Activated B cell treated with CpG ODN at 0.5 μM for 24 hours (primary cell): ENCODE measurements at places on chromosomes 12 and 14.

DNA sequence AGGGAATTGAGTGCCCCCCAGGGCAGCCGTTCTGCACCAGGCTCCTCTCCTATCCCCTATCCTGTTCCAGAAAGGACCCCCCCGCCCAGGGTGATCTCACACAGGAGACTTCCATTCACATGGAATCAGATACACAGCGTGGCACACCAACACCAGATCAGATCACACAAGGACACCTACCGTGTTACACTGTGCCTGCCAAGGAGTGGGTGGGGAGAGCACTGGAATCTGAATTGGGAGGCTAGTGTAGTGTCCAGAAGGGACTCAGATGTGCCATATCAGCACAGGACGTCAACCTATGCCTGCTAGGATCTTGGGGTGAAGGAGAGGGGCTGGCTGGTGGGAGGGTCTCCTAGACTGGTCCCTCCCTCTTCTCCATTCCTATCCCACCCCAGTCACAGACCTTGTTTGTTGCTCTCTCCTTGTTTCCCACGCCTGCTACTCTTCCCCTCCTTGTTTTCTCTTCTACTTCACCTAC, 2.3 kb downstream of the PTMS start:
- DNase-seq, result no peak

- DNase-seq, result no peak
Measured at GRCh38 chr12:105365231-105365630, 34.7 kb downstream of the C12orf75 start.

DNA sequence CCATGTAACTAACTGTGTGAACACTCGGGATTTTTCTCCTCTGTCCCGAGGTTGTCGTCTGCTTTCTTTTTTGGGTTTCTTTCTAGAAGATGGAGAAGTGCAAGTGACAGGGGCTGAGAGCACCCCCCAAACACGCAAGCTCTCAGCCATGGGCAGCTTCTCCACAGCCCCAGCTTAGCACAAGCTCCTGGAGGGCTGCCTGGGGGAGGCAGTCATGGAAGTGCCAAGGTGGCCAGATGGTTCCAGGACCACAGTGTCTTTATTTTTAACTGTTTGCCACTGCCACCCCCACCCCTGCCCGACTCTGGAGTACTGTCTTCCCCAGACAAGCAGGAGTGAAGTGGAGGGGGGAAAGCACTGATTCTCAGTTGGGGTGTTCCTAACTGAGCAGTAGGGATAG, 58.2 kb downstream of the ST8SIA1 start:
- no peak for DNase-seq

GRCh38 chr12:64745259-64745807, 13.9 kb downstream of the GNS start:
- DNase-seq, result no peak

GRCh38 chr12:29241821-29242591, 92.9 kb downstream of the FAR2 start:
- DNase-seq, result no peak

GRCh38 chr12:127729381-127729780, 537.6 kb upstream of the TMEM132C start:
- no peak for DNase-seq

DNA sequence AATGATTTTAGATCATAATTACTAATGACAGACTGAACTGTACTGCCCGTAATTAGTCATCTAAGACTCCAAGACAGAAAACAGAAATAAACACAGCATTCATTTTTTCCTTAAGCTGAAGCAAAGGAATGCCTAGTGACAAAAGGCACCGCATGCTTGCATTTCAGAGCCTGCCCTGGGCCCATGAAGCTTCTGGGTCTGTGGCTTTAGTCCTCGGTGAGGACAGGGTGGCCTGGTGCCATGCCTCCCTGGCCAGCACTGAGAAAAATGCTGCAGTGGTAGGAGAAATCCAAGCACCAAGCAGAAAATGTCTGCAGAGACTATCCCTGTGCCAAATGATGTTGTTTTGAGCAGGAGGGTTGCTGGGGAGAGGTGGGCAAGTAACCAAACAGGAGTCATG, 171.6 kb downstream of the CALM1 start:
- no peak for DNase-seq

GRCh38 chr12:56894698-56895368, 39.4 kb downstream of the SDR9C7 start:
- DNase-seq, result no peak

DNA sequence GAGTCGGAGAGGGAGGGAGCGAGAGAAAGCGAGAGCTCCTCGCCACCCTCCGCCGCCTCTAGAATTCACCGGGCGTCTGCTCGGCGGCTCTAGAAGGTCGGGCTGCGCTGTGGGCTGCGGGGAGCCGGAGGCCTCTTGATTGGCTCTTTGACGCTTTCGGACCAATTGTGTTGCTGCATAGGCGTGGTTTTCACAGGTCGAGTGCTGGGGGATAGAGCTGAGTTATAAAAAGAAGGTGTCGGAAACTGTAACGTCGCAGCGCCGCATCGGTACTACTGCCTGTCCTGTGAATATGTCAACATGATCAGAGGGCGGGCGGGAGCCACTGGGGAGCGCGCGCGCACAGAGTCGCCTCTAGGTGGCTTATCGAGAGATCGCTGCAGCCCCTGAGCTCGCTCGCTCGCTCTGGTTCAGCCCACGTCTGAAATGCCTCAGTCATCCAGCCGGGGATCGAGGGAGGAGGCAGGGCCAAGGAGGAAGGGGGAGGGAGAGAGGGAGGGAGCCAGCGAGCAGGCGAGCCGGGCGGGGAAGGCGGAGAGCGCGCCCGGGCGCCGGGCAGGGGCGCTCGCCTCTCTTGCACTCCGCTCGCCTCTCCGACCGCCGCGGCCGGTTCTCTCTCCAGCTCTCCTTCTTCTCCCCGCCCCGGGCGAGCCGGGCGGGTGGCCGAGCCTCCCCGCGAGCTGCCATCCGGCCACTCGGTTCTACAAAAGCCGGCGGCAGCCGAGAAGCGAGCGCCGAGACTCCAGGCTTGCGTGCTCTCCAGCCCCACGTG, at the start of gene TBX3:
TSS of gene TBX3 (minus strand) at position 78 of the 772 bp plus-strand sequence. CDS start 975 bp downstream, outside the sequence.
- no peak for DNase-seq

- DNase-seq, result no peak
Measured at GRCh38 chr14:35637269-35637668, 103.3 kb downstream of the INSM2 start.

DNA sequence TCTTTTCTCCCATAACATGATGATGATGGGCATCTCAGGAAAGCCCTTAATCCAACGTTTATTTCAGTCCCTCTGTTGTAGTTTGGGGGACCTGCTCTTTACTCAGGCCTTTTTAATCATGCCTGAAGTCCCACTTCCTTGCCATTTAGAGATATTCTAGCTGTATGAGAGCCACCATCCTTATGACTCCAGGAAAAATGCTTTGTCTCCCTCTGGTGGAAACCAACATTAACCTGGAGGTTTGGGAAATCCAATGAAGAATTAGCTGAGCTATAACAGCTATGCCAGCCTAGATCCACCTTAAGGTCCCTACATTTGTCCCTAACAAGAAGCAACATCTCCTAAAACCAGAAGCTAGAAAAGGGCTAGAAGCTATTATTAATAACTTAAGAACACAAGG, 1399.1 kb downstream of the LRFN5 start:
- no peak for DNase-seq

GRCh38 chr12:127145929-127146789, 1120.8 kb upstream of the TMEM132C start:
- DNase-seq, result no peak

DNA sequence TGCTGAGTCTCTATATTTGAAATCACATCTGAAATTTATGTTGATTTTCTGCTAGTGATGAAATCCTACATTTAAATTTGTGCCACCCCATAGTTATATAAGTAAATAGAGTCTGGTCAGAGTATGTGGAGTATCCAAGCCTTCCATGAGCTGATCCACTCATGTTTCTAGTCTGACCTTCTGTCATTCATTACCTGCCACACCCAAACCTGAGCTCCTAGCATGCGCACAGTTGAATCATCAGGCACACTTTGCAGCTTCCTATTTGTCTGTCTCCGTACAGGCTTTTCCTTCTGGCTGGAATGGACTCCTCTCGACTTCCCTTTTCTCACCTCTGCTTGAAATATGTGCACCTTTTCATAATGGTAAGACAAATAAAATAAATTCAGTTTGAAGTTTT, 45.3 kb upstream of the LRIG3 start:
- no peak for DNase-seq

- DNase-seq, result no peak
Measured at GRCh38 chr14:30641207-30641606, 19.1 kb downstream of the SCFD1 start.

GRCh38 chr14:95220663-95221231, 63.4 kb upstream of the DICER1 start:
- no peak for DNase-seq

DNA sequence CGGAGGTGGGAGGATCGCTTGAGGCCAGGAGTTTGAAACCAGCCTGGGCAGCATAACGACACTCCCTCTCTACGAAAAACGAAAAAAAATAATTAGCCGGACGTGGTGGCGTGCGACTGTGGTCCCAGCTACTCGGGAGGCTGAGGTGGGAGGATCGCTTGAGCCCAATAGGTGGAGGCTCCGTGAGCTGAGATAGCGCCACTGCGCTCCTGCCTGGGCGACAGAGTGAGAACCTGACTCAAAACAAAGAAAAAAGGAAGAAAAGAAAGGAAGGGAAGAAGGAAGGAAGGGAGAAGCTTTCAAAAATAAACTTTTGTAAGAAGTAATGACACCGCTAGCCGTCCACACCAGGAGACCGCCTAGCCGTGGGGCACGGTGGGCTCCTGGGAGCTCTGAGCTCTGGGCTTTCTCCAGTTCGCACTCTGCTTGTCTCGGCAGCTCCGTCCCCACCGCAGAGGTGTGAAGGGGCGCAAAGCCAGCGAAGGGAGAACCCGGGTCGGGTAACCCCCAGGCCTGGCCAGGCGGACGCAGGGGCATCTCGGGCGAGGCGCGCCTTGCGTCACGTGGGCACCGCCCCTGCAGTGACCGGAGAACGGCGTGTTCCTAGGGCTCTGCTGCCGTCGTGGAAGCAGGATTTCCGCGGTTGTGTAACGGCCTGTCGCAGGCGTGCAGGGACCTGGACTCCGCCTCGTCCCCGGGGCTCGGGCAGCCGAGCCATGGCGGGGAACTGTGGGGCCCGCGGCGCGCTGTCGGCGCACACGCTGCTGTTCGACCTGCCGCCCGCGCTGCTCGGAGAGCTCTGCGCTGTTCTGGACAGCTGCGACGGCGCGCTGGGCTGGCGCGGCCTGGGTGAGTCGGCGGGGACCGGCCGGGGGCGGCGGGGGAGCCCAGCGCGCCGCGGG, at the start of gene IRAK3:
TSS of gene IRAK3 (plus strand) at position 631 of the 902 bp plus-strand sequence. CDS start at position 717, 86 bp downstream.
- peak; percentile 48 for DNase-seq

- DNase-seq, result no peak
Measured at GRCh38 chr12:51994959-51995358, 11.8 kb upstream of the TAMALIN start.

DNA sequence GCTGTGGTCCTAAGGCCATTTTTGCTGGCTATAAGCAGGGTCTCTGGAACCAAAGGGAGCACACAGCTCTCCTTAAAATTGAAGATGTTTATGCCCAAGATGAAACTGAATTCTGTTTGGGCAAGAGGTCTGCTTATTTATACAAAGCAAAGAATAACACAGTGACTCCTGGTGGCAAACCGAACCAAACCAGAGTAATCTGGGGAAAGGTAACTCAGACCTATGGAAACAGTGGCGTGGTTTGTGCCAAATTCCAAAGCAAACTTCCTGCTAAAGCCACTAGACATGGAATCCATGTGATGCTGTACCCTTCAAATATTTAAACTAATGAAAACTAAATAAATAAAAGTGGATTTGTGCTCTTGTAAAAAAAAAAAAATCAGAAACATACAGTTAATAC, 29.6 kb upstream of the BICDL1 start:
- no peak for DNase-seq
